NCI-H1417 treated with DMSO at 0.1 percent for 48 hours (cell line): ENCODE measurements at places on chromosomes 1 and 21.

GRCh38 chr1:45685308-45686014, 872 bp downstream of the GPBP1L1 start:
- no peak for DNase-seq

GRCh38 chr1:156889802-156890580, 3.5 kb upstream of the PEAR1 start:
- peak; percentile 15 for DNase-seq

DNA sequence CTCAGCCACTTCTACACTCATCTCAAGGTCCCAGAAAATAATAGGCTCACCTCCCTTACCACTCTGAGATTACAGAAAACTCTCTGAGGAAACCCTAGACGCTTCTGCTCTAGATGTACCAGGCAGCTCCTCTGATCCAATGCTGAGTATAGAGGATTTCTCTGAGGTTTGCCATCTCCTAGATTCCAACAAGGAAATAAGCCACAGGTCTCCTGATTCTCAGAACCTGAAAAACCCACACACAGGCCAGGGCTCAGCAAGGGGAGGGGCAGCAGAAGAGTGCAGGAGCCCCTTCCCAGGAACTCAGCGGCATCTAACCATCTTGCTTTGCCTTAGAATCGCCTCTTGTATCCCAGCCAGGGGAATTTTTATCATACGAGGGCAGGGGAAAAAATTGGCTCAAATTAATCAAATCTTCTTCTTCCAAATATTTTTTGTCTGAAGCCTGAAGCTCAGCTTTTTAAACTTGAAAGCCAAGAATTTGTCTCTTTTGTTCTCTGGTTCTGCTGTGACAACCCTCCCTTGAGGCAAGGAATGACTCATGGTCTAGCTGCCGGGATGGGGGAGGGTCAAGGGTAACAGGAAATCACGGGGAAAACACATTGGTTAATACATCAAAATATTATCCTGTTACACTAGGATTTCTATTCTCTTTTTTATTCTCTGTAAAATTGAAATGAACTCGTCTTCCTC, 30.8 kb downstream of the GORAB start:
- DNase-seq: no peak

DNA sequence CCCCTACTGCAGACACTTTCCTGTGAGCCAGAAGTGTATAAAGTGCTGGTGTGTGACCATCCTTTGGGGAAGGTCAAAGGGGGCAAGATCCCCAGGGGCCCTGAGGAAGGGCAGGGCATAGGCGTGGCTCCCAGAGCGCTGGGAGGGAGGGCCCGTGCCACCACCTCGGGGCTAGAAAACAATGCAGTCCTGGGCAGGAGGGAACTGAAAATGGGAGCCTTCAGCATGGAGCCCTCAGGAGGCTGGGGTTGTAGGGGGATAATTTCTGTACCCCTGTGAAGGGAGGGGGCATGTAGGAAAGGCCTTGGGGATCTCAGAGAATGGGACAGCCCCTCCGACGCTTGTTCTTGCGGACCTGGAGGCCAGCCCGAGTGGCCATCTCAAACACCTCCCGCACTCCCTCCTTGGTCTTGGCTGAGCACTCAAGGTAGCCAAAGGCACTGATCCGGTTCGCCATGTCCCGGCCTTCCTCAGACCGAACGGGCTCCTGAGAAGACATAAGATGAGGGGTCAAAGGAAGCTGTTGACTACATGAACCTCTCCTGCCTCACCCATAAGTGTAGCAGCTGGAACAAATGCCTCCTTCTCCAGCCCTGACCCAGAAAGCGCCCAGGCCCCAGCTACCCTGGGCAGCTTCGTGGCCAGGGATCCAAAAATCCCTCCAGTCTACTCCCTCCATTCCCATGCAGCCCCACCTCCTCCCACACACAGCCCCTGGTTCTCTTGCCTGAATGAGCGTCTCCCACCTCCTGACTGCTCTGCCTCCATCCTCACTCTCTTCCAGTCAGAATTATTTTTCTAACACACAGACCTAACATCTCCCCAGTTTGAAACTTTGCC, 5.5 kb downstream of the RHOC start:
- no peak for DNase-seq

GRCh38 chr1:32703479-32704291, 1.1 kb upstream of the SYNC start:
- DNase-seq: no peak

DNA sequence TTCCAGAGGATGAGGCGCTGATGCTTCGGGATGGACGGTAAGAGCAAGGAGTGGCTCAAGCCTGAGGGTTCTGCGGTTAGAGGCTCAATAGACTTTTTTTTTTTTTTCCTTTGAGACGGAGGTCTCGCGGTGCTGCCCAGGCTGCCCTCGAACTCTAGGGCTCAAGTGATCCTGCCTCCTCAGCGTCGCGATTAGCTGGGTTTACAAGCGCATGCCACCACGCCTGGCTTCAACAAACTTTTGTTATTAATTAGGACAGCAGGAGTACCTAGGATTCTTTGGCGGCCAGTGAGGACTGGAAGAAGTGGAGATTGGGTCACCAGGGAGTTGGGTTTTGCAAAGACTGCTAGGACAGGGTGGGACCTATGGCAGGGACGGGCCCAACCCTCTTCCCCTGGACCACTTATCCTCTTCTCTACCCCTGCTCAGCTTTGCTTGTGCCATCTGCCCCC, 587 bp downstream of the SCNM1 start:
- DNase-seq: no peak

DNA sequence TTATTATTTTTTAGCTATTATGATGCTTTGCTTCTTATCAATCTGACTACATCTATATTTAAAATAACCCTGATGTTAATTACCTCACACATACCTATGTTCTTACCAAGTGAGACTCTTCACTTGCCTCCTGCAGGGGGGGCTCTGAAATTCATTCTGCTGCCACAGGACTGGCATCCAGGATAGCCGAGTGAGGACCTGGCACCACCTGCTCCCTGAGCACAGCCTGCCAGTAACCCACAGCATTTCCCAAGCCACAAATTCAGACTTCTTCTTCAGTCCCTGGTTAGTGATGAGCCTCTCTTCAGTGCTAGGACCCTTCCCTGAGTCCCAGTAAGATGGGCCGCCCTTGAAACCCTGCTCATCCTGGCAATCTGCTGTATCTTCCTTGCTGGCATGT, 296.5 kb upstream of the PLXNA2 start:
- no peak for DNase-seq

DNA sequence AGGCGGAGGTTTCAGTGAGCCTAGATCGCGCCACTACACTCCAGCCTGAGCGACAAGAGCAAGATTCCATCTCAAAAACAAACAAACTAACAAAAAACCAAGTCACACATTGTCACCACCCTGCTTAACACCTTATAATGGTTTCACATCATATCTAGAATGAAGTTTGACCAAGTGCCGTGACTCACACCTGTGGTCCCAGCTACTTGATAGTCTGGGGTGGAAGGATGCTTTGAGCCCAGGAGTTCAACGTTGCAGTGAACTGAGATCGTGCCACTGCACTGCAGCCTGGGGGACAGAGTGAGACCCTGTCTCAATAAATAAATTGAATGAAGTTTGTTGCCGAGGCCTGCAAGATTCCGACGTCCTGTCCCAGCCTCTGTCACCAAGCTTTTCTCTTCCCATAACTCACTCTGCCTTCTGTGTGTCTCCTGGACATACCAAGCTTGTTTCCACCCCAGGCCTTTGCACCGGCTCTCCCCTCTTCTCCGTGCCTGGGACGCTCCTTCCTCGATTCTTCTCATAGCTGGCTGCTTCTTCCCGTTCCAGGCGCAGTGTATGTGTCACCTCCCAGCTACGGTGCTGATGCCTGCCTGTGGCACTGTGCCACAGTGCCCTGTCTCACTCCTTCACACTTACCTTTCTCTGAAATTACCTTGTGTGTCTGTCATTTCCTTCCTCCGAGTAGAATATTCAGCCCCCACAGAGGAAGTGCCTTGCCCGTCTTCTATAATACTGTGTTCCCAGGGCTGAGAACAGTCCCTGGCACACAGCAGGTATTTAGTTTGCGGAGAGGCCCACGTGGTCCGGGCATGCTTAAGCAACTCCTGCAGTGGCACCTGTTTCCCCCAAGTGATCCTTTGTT, 3.8 kb upstream of the SELENON start:
- no peak for DNase-seq

DNA sequence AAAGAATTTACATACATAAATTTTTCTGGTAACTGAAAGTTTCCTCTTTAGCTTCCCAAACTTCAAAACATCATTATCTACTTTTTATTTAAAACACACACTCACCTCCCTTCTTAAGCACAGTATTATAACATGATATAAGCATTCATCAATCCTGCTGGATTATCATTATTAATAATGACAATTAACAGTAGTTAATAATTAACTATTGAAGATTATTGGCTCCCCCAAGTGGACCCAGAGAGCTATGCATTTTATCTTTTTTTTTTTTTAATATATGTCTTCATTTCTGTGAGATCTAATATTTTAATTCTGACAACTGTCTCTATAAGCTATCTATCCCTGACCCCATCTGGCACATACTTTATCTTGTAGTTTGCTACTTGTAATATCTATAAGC, 252.1 kb upstream of the CACYBP start:
- DNase-seq: no peak
